ENCODE measurements at places on chromosomes 5 and 9. TPM values are rescaled to one million over a fixed set of nuclear protein-coding genes. Genes with fewer than 3 reads are reported as not detected.

The GARIN3 gene
- not detected for total RNA-seq

The NCBP1 gene
- total RNA-seq: 36.4 TPM

The TAF11L5 gene
- not detected for total RNA-seq

The SPINK13 gene
- not detected for total RNA-seq

The SARDH gene
- 5.1 TPM for total RNA-seq

The ZDHHC11B gene
- 0.29 TPM for total RNA-seq

The TPPP gene
- 0.66 TPM for total RNA-seq

The PCDH12 gene
- 0.15 TPM for total RNA-seq

The SLC1A1 gene
- 7.7 TPM for total RNA-seq

The ECM2 gene
- total RNA-seq: 5.7 TPM

The POLR1E gene
- 37.4 TPM for total RNA-seq

The SGCD gene
- 22.0 TPM for total RNA-seq

The HTR1A gene
- total RNA-seq: not detected

The DNM1 gene
- total RNA-seq: 86.0 TPM

All from smooth muscle cell of trachea (primary cell).